ENCODE measurements at places on chromosomes 1 and 21.
A peak's percentile ranks its signal among the peaks of the same experiment; 100 is the strongest.

DNA sequence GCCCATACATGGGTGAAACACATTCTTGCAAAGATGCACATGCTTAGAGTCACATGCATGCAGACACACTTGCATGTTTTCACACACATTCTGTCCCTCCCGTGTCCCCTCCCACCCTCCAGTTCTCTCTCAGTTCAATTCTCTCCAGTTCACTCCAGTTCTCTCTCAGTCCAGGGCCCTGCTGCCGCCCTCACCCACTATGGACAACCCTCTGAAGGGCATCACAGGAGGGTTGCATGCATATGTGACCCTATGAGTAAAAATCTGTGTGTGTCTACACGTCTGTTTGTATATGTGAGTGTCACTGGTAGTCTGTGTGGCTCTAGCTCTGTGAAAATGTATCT is 21.8 kb upstream of the ADGRB2 start:
- no peak for DNase-seq

GRCh38 chr1:211566431-211567025 is 12.4 kb downstream of the SLC30A1 start:
- no peak for DNase-seq

- DNase-seq = peak; percentile 33
Observed at GRCh38 chr1:198902655-198903054, 263.8 kb downstream of the PTPRC start.

DNA sequence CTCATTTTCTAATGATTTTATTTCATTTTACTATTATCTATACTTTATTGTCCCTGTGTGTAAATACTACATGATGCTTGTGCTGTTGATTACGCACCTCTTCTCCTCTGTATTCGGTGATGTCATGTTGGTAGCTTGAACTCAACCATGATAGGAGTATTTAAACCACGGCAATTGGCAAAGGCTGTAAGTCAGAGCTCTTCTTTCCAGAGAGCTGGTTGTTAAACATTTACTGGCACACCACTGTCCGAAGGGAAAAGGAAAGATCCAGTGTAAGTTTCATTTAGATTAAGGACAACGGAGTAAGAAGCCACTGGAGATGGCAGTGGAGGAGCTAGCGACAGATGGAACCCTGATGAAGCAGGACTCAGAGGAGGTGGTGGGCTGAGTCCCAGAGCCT is 93.4 kb upstream of the KCNE2 start:
- no peak for DNase-seq

DNA sequence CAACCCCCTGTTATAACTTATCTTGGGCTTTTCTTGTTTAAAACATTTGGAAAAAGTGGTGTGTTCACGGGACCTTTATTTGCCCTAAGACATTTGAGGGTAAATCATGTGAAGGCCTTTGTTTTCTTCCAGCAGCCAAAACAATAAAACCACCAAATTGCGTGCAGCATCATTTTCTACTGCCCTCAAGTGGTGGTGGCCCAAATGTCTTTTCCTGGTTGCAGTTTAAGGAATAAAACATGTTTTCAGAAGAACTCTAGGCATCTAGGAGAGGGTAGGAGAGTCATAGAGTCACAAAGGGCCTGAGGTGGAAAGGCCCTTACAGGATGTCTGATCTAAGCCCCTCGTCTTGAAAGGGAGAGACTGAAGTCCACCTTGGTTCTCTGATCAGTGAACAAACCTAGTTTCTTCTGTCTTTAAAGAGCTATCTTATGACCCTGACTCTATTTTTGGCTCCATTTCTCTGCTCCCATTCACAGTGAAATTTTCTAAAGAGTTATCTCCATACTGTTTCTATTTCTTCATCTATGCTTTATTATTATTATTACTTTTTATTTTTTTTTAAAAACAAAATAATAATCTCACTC is 16.0 kb upstream of the EPS15 start:
- peak; percentile 2 for DNase-seq

GRCh38 chr1:210505601-210506496 is 177.1 kb downstream of the HHAT start:
- no peak for DNase-seq

DNA sequence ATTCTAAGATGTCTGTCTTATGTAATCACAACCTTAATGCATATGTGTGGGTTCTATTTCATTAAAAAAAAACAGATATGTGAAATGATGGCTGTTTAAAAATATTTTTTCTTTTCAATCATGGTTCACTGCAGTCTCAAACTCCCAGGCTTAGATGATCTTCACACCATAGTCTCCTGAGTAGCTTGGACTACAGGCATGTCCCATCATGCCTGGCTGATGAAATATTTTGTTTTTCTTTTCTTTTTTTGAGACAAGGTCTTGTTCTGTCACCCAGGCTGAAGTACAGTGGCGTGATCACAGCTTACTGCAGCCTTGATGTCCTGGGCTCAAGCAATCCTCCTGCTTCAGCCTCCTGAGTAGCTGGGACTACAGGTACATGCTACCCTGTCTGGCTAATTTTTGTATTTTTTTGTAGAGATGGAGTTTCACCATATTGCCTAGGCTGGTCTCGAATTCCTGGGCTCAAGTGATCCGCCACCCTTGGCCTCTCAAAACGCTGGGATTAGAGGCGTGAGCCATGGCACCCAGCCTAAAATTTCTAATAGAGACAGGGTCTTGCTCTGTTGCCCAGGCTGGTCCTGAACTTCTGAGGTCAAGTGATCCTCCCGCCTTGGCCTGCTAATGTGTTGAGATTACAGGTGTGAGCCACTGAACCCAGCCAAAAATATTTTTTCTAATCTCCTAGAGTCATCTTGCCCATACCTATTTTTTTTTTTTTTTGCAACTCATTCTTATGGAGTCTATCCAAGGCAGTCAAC is 67.6 kb downstream of the GIPC2 start:
- DNase-seq = no peak

DNA sequence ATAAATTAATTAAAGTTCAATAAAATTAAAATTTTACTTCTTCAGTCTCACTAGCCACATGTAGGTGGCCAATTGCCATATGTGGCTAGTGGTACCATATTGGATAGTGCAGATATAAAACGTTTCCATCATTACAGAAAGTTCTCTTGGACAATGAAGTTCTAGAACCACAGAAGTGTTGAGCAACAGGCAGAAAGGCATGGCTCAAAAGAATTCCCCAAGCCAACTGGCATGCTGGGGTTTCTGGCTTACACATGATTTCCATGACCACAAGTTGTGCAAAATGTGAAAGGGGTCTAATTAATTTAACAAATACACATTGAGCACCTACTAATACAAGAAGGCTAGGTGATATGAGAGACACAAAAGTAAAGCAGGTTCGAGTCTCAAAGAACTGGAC is 72.2 kb upstream of the CDC42BPA start:
- DNase-seq = no peak

GRCh38 chr1:235838021-235838420 is 28.7 kb downstream of the LYST start:
- DNase-seq = no peak

DNA sequence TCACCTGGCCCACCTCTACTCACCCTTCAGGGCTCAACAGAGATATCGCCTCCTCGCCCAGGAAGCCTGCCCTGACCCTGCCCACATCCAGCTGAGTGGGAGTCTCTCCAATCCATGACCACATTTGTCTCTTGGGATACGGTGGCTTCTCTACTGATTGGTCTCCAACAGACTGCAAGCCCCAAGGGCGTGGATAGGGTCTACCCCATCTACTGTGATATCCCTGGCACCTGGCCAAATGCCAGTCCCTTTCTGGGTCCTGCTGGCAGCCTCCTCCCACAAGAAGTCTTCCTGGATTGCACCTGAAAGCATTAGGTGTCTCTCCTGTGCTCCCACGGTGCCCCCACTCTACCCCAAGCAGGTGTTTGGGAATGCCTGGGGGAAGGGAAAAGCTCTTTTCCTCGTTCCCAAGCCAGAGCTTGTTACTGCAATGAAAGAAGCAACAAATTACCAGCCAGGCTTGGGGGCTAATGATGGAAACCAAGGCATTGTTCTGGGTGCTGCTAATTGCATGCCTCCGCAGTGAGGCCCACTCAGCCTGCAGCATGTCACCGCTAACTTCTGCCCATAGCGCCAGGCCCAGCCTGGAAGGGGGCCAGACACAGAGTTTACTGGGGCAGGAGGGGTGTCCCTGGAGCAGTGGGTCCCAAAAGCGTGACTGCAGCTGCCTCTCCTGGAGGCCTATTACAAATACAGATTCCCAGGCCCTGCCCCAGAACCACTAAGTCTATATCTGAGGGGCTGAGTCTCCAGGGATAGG is 90.7 kb upstream of the IFFO2 start:
- DNase-seq = no peak

DNA sequence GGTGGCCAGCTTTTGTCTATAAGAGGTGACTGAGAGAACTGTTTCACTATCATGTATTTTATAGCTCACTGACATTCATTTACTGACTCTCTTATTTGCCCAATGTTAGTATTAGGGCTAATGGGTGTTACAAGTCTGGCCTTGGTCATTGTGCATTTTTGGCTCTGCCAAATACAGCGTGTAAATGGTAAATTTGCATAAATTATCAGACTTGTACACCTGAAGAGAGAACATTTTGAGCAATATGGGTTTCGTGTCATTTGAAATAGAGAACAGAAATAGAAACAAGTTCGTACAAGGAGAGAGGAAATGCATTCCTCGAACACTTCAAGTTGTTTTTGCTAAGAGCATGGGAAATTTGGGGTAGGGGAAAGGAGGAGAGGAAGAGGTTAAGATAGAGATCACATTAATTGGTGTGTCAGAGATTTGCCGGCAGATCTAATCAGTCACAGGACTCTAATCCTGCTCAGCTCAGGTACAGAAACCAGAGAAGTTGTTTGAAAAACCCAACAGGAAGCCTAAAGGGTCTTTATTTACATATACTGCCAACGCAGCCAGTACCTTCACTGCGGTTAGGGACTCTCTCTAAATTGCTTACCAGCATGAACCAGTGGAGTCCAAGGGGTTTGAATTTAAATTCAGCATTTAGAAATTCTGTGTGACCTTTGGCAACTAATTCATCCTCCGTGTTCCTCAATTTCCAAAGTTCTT is 261.5 kb downstream of the GPATCH2 start:
- no peak for DNase-seq

DNA sequence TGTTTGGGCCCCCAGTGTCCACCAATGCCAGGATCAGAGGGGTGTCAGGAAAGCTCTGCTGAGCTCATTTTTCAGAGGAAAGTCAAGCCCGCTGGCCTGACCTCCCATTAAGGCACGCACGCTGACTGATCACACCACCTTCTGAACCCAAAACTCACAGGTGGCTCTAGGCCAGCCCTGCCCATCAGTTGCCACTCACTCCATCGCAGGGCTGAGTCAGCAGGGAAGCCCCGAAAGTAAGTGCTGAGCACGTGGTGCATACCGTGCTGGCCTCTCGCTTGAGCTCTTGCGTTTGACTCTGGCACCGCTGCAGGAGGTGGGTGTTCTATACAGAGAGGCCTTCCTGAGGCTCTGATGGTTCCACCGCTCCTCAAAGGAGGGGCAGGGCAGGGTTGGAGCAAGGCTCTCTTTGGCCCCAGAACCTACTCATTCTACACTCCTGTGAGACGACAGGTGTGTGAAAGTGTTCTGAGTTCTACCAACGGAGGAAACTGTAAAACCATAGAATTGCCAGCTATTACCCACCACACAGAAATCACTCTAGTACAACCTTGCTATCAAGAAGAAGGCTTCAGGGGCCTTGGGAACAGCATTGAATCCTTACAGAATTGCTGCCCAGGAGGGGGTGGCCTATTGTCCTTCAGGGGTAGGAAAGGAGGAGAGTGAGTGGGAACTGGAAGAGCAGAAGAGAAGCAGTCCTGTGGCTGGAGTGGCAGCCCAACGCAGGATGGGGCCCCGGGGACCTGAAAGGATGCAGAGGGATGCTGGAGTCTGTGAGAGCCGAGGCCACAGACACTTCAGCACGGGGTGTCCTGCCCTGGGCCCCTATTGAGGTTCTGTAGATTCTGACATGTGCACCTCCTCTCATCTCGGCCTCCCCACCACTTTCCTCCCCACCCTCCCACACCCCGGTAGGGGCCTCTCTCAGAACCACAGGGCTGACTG is 214.7 kb upstream of the EDN2 start:
- no peak for DNase-seq

- peak; percentile 18 for DNase-seq
Observed at GRCh38 chr1:245213066-245213831, 58.5 kb downstream of the KIF26B start.

DNA sequence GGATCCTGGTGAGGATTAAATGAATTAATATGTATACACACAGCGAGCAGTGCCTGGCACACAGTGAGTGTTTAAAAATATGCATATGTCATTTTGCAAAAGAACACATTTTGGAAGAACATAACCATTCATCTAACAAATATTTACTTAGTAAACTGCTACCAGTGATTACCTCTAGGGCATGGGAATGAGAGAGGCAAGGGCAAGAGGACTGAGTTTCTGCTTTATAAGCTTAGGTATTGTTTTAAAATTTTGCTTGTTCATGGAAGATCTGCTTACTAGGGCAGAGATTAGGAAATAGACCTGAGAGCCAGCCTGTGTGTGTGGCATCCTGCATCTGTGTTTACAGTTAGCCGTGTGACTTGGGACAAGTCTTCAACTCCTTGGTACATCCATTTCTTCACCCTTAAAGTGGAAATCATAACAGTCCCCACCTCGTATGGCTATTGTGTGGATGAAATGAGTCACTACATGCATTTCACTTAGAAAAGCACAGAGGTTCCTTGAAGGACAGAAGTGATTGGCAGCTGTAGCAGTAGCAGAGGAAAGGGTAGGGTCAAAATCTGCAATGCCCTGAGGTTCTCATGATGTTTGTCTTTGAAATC is 198.5 kb upstream of the FMN2 start:
- no peak for DNase-seq

GRCh38 chr1:45123358-45123757 is 83.0 kb downstream of the ZSWIM5 start:
- DNase-seq = no peak

DNA sequence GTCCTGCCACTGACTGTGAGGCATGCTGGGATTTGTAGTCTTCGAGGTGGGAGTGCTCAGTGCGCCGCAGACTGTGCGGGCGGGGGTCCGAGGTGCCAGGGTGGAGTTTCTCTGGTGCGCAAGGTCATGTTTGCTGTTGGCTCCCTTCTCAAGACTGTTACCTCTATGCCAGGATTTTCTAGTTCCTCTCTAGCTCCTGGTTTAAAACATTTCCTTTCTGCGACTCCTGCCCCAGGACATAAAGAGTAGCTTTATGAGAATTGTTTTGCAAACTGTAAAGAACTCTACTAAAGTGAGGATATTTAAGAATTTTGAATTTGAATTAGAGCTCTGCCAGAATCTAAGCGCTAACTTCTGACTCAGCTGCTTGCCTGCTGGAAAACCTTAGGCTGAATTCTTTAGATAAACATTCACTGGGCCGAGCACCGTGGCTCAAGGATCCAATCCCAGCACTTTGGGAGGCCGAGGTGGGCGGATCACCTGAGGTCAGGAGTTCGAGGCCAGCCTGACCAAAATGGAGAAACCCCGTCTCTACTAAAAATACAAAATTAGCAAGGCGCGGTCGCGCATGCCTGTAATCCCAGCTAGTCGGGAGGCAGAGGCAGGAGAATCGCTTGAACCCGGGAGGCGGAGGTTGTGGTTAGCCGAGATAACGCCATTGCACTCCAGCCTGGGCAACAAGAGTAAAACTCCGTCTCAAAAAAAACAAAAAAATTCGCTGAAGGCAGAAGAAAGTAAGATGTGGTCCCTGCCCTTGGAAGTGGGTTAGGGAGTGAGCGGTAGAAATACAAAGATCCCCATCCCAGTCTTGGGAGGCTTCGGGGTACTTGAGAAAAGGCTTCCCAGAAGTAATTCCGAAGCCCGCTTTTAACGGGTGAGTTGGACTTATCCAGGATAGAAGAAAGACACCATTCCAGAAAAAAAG is 992 bp upstream of the USP48 start:
- DNase-seq = no peak

- no peak for DNase-seq
Observed at GRCh38 chr1:174689524-174689923, 241.8 kb downstream of the GPR52 start.

- DNase-seq = no peak
Observed at GRCh38 chr1:55823541-55824250, 608.5 kb upstream of the USP24 start.

GRCh38 chr1:31421371-31422040 is 8.5 kb downstream of the SERINC2 start:
- DNase-seq = no peak

Data from cerebellar nuclear complex (tissue), 1 donor.